ENCODE measurements at places on chromosomes 4 and X.
A peak's percentile ranks its signal among the peaks of the same experiment; 100 is the strongest.

- DNase-seq = no peak
These were observed 25.4 kb upstream of the GNRHR start for GRCh38 chr4:67779631-67780030.

GRCh38 chr4:20015636-20016224, 236.0 kb upstream of the SLIT2 start:
- DNase-seq = no peak

- no peak for DNase-seq
These were observed 2062.0 kb downstream of the ARAP2 start for GRCh38 chr4:34182306-34182705.

DNA sequence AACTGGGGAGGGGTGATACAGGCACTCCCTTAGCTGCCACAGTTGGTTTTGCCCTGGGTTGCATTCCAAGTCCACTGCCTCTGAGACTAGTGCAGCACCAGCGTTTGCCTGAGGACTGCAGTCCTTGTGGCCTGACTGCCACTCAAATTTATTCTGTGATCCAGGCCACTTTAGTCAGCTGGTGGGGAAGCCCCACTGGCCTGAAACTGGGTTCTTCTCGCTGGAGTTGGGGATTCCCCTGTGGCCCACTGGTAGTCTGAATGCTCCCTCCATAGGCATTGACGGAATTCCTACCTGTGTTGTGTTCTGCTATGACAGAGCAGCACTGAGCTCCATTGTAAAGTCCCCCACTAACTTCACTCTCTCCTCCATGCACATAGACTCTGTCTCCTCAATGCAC, 63.8 kb downstream of the PTPN13 start:
- DNase-seq = no peak

GRCh38 chr4:122669911-122670738, 49.3 kb upstream of the IL21 start:
- no peak for DNase-seq

DNA sequence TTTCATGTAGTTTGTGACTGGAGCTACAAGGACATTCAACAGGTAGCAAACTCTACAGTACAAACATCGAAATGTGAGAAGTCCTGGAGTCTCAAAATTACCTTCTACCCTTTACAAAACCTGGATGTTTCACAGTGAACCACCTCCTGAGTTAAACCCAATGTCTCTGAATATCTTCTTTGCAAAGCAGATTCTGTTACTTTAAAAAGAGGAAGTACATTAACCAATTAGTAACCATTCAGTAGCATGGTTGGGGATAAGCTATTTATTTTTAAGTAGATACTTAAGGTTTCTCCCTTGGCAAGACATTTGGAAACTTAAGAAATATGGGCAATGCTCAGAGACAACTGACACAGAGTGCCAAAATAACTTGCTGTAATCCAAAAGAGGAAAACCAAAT, 371.9 kb upstream of the NWD2 start:
- DNase-seq = no peak

- no peak for DNase-seq
These were observed 738 bp upstream of the HPF1 start for GRCh38 chr4:169758401-169758962.

DNA sequence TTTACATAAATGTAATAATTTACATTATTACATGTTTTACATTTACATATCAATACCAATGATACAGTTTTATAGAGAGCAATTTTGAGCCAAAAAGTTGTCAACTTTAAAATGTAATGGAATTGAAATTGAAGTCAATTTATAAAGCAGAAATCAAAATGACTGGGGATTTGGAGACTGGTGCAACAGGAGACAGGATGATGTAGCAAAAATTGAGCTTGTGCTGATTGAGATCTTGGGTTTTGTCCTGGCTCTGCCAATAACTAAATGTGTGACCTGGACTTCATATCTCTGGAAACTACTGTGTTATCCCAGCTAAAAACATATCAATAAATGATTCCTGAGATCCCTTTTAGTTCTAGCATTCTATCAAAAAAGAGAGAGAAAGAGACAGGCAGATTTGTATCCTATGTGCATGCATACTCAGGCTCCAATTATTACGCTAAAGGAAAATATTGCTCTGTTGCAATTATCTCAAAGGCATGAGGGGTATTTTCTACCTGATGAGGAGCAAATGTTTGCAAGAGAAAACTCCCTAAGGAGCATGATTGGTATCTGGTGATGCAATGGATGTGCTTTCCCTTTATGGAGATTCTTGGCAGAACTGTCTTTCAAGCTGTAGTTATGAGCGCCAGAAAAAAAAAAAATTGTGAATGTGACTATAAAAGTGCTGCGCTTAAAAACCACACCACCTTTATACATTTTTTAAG, 14.7 kb downstream of the EXOC1L start:
- DNase-seq = no peak

DNA sequence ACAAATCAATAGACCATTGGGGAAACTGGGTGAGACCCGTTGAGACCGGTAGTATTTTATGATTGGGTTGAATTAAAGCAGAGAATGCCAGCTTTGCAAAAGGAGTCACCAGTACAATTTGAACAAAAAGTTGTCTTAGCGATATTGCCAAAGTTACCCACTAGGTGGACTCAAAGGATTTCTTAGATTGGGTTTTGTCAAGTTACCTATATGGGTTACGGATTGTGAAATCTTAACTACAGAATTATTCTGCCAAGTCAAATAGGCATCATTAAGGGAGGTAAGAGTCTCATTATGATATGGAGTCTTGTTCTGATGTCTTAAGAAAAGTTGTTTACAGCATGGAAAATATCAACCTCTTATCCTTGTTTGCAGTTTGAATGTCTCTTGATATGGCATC, 15.0 kb upstream of the CT47A1 start:
- no peak for DNase-seq

GRCh38 chr4:24743927-24744326, 51.4 kb upstream of the SOD3 start:
- no peak for DNase-seq

GRCh38 chrX:54045563-54046228, 1.4 kb upstream of the PHF8 start:
- DNase-seq = no peak

- no peak for DNase-seq
These were observed 1000.4 kb downstream of the STPG2 start for GRCh38 chr4:97142893-97143292.

DNA sequence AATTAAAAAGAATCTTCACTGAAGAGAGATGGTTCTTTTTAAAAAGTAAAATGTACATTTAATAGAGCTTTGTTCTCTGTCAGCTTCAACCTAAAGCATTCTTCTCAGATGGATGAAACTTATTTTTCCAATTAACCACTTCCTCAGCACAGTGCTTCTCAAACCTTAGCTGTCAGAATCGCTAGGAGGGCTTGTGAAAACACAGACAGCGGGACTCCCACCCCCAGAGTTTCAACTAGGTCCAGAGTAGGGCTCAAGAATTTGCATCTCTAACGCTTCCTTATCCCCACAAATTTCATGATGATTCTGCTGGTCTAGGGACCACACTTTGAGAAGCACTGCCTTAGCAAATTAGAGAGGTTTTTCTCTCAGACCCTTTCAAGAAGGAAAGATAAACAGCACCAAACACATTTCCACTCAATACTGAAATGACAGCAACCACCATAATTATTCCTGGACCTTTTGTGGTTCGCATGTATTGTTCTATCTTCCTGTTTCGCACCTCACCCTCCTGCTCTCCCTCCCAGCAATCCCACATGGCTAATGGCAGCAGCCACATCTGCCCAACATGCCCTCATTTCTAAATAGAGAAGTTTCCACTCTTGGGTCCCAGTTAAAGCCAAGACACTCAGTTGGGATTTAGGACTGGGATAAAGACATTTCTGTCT, 73.2 kb downstream of the ZNF827 start:
- DNase-seq = no peak

- no peak for DNase-seq
These were observed 132.4 kb downstream of the MAGEC1 start for GRCh38 chrX:142036116-142036515.

GRCh38 chr4:1042352-1043055, 31.1 kb downstream of the FGFRL1 start:
- DNase-seq = no peak

DNA sequence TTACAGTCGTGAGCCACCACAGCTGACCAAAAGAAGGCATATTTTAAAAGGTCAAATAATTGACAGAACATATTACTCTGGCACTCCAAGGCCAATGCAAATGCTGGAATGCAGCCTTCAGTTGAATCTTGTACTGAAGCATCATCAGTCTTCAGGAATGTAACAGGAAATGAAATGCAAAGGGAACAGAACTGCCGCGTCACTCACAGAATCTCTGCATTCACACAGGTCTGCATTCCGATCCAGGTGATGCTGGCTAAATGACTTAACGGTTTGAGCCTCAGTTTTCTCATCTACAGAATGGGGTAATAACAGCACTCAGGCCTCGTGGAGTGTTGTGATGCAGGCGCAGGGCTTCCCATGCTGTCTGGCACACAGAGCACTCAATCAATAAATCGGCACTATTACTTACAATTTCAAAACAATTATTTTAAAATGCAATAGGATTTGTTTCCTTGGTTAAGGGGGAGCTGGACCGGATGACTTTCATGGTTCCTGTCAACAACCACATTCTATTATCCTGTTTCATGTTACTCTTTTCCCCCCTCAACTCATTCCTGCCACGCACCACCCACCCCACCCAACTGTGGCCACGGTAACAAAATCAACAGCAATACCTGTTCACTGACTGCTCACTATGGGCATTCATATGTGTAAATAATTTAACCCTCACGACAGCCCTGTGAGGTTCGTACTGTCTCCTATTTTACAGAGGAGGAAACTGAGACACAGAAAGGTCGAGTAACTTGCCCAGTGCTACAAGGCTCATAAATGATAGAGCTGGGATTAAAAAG, 32.4 kb downstream of the IGFBP7 start:
- DNase-seq = peak; percentile 11

GRCh38 chr4:170008371-170008770, 17.8 kb downstream of the MFAP3L start:
- no peak for DNase-seq

DNA sequence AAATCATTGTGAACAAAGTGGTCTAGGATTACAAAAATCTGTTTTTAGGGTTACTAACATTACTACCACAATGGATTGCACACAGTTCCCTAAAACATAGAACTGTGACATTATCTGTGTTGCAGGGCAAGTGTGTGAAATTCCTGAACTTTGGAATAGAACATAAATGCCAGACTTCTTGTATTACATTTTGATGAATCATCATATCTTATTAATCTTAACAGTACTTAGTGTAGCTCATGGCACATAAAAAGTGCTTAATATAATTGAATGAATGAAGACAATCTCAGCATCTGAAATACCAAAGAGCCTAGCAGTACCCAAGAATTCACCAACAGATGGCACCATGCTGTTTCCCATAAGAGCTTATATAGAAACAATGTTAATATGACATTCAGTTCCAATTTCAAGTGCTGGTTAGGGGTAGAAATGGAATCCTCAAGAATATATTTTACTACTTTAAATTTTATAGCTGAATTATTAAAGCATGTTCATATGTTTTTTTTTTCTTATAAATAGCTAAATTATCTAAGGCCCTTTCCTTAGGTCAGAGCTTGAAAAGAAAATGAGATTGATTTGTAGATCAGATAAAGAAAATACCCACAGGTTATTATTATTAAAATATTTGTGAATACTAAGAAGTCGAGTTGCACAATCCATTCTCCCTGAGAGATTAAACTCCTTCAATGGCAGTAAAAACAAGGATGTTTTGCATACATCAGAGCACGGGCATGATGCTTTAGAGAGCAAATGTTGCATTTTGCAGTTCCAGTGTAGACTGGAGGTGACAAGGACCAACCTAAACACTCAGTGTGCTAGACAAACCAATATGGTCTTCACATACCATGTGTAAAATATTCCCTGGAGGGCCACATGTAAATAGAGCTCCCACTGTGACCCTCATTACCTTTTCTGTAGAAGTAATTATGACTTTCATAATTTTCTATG, 25.7 kb upstream of the SHISA3 start:
- DNase-seq = no peak

DNA sequence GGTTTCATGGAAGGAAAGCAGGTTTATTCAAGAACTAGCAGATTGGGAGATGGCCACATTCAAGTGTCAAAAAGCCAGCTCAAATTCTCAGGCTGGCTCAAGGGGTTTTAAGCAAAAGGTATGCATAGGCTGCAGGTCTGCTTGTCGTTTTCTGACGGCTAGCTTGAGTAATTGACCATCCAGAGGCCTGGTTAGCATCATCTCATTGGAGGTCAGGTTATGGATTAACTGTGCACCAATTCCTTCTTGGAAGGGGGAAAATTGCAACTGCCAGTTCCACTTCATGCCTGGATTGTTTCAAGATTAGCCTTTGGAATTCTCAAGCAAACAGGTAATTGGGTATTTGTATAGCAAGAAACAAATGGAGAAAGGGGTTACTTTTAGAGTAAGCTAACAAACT, 62.1 kb downstream of the FUNDC1 start:
- no peak for DNase-seq

DNA sequence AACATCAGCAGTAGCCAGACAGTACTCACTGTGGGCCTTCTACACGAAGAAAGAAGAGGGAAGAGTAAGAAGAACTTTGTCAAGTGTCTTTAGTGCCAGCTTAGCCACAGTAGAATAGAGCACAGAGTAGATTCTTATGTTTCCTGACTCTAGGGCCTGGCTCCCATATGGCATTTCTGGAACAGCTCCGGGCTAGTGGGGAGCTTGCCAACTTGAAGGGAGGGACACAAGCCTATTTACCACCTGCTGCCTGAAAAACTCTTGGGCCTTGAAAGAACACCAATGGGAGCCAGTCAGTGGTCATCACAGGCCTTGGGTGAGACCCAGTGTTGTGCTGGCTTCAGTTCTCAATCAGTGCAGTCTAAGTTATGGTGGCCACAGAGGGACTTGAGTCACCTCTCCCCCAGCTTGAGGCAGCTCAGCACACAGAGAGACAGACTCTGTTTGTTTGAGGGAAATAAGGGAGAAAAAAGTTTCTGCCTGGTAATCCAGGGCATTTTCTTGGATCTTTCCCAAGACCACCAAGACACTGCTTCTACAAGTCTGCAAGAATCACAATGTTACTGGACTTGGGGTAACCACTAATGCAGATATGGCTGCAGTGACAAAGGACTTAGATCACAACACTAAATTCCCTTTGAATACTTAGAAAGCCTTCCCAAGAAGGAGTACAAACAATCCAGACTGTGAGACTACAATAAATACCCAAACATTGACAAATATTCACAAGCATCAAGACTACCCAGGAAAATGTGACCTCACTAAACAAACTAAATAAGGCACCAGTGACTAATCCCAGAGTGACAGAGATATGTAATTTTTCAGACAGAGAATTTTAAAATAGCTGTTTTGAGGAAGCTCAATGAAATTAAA, 261.0 kb upstream of the NDST3 start:
- DNase-seq = no peak

GRCh38 chrX:123171781-123172180, 12.3 kb upstream of the GRIA3 start:
- no peak for DNase-seq

GRCh38 chr4:2141762-2142451, 82.8 kb downstream of the NAT8L start:
- DNase-seq = no peak

DNA sequence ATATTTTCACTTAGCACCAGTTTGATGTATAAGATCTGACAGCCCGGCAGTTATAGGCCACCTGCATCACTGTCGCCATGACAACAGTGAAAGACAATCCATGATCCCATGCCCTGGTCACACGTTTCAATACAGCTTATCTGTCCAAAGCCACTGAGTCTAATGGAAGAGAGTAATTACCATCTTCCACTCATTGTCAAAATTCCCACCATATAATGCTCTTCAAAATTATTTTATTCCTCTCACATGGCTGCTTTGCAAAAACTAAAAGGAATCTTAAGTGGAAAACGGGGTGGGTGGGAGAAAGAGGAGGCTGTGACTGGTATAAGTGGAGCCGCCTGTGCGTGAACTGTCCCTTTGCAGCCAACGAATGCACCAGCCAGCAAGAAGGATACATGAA, 44.2 kb downstream of the MAML3 start:
- DNase-seq = no peak
